Right lung (tissue), 10 donors: ENCODE measurements at places on chromosomes 6 and 20.

GRCh38 chr6:158567152-158567551 lies 7.3 kb downstream of the TMEM181 start:
- no peak for DNase-seq

DNA sequence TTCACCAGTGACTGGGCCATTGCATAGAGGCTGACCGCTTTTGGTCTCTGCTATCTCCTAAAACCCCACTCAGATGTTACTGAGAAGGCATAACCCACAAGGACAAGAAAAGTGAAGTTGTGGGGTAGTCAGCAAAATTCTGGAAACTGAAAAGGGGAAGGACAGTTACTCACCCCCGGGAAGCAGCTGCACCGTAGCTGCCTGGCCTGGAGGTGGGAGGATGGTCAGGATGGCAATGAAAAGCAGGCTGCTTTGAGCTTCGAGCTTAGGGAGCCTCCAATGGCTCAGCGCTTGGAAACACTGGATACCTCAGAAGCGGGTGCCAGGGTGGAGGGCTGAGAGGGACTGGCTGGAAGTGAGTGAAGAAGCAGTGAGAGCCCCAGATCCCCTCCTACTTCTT lies 56.0 kb downstream of the KCNK5 start:
- no peak for DNase-seq

DNA sequence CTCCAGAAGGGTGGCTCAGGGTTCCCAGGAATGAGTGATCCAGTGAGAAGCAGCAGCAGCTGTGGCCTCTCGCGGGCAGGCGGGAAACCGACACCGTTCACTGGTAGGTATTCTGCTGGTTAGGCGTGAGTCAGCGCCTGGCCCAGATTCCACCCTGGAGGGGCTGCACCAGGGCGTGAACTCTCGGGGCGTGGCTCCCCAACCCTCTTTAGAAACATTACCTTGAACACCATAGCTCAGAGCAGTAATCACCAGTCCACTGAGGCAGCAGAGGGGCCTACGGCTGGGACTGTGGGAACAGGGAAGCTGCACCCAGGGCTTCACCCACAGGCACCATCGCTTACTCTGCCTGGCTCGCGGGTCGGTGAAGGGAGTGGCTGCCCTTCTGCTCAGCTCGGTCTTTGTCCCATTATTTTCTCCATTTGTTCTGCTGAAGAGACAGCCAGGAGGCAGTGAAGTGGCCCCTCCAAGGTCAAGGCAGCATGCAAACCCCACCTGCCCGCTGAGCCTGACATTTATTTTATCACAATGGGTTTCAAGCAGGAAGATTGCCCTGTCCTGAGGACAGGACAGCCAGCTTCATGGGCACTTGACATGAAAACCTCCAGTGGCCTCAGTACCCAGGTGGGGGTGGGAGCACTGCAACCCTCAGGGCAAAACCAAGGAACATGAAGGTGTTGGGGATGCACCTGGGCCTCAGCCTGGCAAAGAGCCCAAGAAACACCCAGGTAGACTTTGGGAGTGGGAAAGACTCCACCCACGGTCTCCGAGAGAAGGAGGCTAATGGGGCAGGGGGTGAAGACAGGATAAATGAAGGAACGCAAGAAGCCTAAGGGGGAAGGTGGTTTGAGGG lies 51.0 kb upstream of the CD93 start:
- no peak for DNase-seq

GRCh38 chr6:14692208-14692607 lies 553.7 kb upstream of the JARID2 start:
- DNase-seq = no peak

DNA sequence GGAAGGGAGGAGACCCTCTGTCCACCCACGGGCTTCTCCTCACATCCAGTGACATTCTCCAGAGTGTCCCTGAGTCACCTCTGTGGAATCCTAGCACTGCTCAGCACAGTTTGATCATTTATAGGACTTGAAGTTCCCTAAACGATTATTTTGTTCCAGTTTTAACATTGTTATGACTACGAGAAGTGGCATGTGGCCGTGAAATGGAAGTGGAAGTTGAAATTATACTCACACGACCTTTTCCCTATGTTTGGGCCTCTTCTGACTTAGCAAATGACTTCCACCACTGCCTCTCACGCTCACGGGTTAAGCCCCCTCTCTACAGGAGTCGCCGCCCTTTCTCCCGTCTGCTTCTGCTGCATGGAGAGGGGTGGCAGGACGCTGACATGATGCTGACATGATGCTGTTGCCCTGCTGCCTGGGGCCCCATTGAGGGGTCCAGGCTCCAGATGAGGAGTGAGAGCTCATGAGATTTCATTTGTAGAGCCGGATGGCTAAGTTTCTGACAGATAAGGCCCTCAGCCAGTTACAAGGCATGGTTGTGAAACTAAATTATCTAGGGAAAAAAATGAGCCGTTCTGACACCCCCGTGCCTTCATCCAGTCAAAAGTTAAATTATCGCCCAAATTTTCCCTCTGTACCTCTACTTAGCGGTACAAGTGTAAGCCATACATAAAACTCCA lies 153.6 kb upstream of the UST start:
- DNase-seq = no peak

DNA sequence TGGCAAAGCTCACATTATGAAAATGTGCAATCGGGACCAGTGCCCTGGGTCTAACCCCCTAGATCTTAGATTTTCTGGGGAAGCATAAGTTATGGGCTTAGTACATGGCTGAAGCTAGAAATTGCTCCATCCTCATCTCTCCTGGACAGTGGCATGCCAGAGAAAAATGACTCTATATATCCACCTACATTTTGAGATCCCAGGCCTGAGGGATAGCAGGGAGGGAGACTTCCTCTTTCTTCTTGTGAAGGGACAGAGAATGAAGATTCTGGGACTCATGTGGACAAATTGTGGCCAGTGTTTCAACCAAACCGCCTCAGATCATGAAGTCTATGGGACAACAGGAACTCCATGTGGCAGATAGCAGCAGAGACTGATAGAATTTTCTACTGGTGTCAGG lies 35.4 kb downstream of the GSTA2 start:
- no peak for DNase-seq

GRCh38 chr6:46777476-46778346 lies 15.5 kb upstream of the MEP1A start:
- DNase-seq = no peak

DNA sequence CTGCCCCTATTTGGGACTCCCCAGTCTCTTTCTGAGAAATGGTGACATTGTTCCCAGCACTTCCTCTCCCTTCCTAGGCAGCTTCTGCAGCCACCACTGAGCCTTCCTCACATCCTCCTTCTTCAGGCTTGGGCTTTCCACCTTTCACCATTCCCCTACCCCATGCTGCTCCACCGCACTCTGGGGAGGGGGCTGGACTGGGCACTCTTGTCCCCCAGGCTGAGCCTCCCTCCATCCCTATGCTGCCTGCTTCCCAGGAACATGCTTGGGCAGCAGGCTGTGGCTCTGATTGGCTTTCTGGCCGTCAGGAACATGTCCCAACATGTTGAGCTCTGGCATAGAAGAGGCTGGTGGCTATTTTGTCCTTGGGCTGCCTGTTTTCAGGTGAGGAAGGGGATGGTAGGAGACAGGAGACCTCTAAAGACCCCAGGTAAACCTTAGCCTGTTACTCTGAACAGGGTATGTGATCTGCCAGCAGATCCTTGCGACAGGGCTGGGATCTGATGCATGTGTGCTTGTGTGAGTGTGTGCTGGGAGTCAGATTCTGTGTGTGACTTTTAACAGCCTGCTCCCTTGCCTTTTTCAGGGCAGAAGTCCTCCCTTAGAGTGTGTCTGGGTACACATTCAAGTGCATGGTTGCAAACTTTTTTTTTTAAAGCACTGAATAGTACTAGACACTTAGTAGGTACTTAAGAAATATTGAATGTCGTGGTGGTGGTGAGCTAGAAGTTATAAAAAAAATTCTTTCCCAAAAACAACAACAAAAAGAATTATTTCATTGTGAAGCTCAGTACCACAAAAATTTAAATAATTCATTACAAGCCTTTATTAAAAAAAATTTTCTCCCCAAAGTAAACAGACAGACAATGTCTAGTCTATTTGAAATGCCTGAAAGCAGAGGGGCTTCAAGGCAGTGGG lies 2.1 kb upstream of the CDKN1A start:
- no peak for DNase-seq

GRCh38 chr20:13205848-13206434 lies 15.1 kb upstream of the ISM1 start:
- DNase-seq = no peak

GRCh38 chr6:88890860-88891845 lies 72.3 kb downstream of the RNGTT start:
- no peak for DNase-seq

GRCh38 chr6:166970091-166970490 lies 13.7 kb upstream of the RNASET2 start:
- no peak for DNase-seq

DNA sequence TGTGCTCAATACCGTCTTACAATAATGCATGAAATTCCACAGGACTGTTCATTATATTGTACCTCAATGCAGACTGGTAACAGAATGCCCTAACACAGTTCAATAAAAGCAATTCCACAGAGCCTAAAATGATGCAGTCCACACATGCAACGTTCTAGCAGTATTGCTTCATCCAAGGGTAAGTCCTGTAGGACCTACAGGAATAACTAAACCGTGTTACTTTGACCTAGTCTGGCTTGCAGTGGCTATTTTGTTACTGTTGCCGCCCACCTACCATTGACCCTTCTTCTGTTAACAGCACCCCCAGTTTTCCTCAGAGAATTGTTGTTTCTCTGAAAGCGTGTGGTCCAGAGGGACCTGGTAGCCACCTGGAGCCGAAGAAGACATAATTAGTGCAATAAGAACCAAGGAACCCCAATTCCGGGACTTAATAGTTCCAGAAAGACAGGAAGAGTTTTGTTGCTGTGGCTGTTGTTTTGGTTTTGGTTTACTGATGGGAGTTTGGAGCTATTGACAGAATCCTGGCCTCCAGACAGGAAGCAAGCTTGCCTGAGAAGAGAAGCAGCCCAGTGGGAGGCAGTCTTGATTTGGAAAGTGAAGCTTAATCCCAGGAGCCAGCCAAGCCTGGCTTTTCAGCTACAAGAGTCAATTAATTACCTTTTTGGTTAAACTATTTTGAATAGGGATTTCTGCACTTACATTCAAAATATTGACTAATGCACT lies 91.3 kb downstream of the FRK start:
- DNase-seq = no peak

GRCh38 chr6:135638108-135638507 lies 140.6 kb upstream of the AHI1 start:
- DNase-seq = no peak

- DNase-seq = no peak
Measured at GRCh38 chr6:12265791-12266190, 24.4 kb upstream of the EDN1 start.

DNA sequence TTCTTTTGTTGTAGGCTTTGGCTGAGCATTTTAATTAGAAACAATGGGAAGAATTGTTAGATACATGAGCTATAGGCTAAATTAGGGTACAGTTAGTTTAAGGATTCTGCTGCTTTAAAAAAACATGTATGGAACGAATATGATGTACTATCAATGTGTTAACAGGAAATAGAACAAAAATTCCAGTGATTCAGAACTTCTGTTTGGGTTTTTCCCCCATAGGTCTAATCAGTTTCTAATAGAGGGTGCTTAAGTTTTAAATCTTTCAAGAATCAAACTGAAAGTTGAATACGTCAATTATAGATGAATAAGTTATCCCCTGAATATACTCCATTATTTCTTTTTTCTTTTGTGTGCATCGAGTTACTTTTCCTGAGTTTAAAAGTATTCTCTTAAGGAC lies 1.9 kb downstream of the TAB2 start:
- no peak for DNase-seq

- DNase-seq = no peak
Measured at GRCh38 chr6:151501511-151502136, 7.8 kb downstream of the CCDC170 start.

- peak; percentile 60 for DNase-seq
Measured at GRCh38 chr6:14316651-14317386, 199.2 kb downstream of the CD83 start.

GRCh38 chr6:3848380-3848779 lies 793 bp upstream of the FAM50B start:
- DNase-seq = no peak

DNA sequence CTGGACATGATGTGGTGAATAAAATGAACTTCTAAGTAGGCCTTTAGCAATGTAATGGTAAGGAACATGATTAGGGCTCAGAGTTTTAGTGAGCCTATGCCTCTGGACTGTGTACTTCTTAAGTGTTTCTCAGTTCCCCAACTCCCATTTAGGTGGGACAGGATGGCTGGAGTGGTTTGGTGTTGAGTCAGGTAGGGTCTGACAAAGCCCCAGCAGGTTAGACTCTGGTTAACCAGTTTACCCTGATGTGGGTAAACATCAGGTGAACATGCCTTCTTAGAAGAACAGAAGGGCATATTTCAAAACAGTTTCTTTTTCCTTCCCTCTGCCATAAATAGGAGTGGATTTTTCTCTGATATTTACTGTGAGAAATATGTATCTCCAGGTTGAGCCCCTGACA lies 1548.7 kb downstream of the GRIK2 start:
- DNase-seq = no peak

DNA sequence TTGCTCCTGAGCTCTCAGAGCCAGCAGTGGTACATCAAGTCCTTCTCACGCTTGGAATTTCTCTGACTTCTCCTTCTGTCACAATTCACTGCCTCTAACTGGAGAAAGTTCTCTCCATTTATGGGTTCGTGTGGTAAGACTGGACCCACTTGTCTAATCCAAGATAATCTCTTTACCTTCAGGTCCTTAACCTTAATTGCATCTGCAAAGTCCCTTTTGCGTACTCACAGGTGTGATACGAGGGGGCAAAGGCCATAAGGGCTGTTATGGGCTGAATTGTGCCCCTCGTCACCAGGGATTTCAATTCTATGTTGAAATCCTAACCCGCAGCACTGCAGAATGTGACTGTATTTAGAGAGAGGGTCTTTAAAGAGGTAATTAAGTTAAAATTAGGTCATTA lies 27.5 kb upstream of the TBC1D22B start:
- DNase-seq = no peak

- DNase-seq = no peak
Measured at GRCh38 chr6:14123386-14124111, 6.0 kb downstream of the CD83 start.

GRCh38 chr20:10883166-10883565 lies 209.4 kb upstream of the JAG1 start:
- DNase-seq = no peak

DNA sequence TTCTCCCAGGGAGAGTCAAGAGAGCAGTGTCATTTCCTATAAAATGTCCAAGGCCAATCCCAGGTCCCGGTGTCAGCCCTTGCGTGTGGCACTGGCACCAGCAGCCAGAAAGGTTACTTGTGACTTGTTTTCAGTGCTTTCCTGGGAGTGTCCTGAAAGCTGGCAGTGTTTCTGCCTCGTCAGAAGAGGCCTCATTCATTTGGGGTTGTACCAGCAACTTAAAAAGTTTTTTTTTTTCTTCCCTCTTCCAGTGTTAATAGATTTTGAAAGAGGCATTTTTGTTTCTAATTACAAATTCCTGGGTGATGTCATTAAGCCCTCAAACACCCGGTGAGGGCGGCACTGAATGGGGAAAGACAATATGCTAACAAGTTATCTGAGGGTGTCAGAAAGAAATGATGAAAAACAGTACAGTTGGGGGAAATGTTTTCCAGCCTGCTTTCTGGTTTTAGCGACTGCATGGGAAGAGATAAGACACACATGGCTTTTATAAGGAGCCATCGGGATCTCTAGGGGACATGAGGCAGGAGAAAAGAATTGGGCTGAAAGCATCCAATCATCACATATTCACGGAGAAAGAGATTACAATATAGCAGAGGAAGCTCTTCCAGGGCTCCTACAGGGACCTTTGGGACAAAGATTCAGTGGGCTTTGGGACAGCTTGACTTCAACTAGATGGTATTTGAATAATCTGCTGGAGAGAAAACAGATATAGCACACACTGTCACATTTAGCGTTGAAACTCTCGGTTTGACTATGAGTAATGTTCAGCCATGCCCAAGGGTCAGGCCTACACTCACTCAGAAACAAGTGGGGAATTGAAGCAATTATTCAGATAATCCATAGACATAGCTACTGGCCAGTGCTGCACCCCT lies 153.0 kb downstream of the BCAS1 start:
- DNase-seq = no peak
